CD4-positive, alpha-beta T cell treated with Interleukin-4 for 4 hours (primary cell): ENCODE measurements at places on chromosomes 4 and X.

GRCh38 chrX:100829730-100830129 lies 9.5 kb downstream of the CSTF2 start:
- peak; percentile 68 for DNase-seq

- DNase-seq = no peak
Measured at GRCh38 chrX:33188286-33188685, 23.1 kb downstream of the DMD start.

GRCh38 chr4:169398316-169398715 lies 127.6 kb upstream of the SH3RF1 start:
- no peak for DNase-seq

DNA sequence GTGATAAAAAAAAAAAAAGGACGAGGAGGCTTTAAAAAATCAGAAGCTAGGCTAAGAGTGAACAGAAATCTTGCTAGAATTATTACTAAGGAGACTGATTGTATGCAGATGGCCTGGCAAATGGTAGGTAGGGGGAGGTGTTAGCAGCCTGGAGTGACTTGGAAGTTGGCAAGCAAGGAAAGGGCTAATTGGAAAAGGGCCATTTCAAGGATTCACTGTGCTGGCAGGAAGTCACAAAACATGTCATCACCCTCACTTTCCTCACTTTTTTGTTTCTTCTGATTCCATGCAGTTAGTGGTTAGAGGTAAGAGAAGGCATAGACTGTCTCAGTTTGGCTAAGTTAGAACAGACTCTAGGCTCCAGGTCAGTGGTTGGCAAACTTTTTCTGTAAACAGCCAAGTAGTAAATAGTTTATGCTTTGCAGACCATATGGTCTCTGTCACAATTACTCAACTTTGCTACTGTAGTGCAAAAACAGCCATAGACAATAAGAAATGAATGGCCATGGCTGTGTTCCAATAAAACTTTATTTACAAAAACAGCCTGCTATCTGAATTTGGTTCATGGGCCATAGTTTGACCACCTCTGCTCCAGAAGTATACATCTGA lies 646.5 kb upstream of the ACTRT1 start:
- no peak for DNase-seq

DNA sequence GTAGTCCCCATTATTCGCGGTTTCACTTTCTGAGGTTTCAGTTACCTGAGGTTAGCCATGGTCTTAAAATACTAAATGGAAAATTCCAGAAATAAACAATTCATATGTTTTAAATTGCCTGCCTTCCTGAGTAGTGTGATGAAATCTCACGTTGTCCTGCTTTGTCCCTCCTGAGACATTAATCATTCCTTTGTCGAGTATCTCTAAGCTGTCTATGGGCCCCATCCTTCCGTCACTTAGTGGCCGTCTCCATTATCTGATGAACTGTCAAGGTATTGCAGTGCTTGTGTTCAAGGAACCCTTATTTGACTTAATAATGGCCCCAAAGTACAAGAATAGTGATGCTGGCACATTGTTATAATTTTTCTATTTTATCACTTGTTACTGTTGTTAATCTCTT lies 94.8 kb downstream of the ADGRL3 start:
- no peak for DNase-seq

GRCh38 chrX:344371-344901 lies 25.8 kb upstream of the GTPBP6 start:
- DNase-seq = no peak

DNA sequence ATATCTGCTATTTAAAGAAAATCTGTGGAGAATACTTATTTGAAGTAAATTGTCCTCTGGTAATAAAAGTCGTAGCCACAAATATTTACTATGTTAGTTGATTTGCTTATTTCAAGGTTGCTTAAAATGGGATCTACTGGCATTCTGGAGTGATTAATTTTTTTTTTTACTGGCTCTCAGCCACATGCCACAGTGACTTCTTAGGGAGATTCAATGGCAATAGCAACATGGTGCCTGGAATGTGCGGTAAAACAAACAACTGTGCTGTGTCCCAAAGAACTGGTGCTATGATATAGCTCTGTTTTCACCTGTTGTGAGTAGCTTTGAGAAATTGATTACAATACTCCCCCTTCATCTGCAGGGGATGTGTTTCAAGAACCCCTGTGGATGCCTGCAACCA lies 324.3 kb downstream of the GPAT3 start:
- no peak for DNase-seq

GRCh38 chr4:151013944-151014343 lies 1.1 kb downstream of the LRBA start:
- no peak for DNase-seq

DNA sequence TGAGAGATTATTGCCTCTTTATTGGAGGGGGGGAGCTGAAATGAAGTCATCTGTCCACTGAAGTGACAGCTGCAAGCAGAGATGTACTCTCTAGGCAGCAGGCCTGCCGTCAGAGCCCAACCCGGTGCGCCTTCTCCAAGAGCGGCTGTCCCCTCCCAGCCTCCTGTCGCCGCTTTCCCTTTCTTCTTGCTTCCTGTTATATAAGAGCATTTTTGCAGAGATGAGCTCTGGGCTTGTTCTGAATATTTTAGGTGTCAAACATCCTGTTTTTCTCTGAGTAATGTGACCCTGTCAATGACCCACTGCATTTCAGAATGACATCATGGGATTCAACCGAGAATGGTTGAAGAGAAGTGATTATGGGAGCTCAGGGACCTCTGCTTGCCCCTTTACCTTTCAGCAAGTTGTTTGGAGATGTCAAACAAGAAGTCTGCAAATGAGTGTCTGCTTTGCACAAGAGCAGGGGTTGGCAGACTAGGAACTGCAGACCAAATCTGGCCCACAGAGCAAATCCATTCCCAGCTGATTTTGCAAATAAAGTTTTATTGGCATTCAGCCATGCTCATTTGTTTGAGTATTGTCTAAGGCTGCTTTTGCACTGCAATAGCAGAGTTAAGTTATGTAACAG lies 79.9 kb downstream of the SLC9A6 start:
- peak; percentile 19 for DNase-seq

- DNase-seq = no peak
Measured at GRCh38 chr4:23388699-23389395, 501.0 kb downstream of the PPARGC1A start.

GRCh38 chrX:151396042-151396824 lies 773 bp upstream of the VMA21 start:
- peak; percentile 64 for DNase-seq

- DNase-seq = no peak
Measured at GRCh38 chr4:114282937-114283336, 303.5 kb upstream of the ARSJ start.

DNA sequence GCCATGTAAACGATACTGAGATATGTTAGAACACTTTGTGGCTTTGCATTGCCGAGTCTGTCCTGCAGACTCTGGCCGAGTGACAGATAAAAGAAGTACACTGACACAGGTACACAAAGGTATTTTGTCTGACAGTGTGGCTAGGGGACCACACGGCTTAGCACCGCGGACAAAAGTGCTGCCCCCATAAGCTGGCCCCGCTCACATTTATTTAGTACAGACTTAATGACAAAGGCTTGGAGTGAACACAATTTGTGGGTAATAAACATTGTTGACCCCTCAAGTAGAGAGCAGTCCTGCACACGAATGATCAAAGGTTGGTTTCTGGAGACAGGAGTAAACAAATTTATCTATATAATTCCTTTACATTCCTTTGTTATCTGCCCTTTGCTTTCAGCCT lies 976.8 kb downstream of the TRAM1L1 start:
- DNase-seq = no peak

DNA sequence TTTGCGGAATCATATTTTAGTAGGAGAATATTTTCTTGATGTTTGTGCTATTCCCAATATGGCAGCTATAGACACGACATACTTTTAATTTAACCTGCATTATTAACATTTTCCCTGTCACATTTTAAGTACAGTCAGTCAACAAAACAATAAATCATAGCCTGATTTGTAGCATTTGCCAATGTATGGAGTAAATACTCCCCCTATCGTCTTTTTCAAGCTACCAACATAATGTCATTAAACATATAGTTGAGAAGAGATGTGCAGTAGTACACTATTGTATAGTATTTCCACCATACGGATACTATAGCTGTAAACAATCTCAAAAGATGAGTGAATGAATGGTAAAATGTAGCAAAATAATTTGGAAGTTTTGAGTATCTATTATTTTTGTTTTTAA lies 303.7 kb upstream of the MAGEB2 start:
- no peak for DNase-seq
